ENCODE measurements at places on chromosomes 7 and 10.

- DNase-seq, result peak; percentile 3
Measured at GRCh38 chr7:29084832-29085231, 61.5 kb downstream of the CPVL start.

DNA sequence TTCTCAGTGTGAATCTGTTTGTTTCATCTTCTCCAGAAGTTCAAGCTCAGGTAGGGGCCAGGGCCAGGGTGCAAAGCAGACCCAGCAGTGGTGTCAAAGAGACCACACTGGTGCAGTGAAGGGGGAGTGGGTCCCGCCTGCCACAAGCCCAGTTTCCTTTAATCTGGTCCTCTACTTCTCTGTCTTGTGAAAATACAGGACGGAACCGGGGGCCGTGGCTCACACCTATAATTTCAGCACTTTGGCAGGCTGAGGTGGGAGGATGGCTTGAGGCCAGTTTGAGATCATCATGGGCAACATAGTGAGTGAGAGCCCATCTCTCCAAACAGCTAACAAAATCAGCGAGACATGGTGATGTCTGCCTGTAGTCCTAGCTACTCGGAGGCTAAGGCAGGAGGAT, 109.0 kb downstream of the SLIT1 start:
- no peak for DNase-seq

DNA sequence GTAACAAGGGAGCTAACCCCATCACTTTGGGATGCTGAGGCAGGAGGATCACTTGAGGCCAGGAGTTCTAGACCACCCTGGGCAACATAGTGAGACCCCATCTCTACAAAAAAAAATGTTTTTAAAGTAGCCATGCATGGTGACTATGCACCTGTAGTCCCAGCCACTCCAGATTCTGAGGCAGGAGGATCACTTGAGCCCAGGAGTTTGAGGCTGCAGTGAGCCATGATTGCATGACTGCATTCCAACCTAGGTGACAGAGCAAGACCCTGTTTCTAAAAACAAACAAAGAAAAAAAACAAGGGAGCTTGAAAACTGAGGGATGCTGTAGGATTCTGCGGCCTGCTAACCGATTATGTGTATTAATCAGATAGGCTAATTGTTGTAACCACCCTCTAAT, 4.9 kb downstream of the KIAA1217 start:
- no peak for DNase-seq

DNA sequence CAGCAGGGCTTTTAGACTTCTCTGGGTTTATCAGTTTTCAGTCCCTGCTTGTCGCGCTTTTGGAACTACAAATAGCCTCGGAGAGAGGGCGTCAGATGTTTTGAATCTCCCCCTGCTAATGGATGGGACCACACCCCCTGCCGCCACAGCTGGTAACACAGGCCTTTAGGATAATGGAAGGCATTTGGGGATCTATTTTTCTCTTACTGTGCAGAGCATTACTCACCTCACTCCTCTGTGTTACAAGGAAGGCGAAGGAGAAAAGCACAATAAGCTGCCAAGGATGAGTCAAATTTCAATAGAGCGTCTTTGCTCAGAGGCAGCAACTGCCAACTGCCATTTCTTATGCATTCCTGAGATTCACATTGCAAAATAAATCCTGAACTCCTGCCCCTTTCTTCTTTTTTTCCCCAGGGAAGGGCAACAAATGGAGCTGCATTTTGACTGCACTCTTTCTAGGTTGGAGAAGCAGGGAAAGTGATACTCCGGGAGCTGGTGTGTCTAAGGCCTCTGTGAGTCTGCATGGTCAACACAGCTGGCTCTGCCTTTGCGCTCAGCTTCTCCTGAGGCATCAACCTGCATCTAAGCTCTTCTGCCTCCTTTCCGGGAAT, 31.5 kb upstream of the SMNDC1 start:
- DNase-seq, result no peak

DNA sequence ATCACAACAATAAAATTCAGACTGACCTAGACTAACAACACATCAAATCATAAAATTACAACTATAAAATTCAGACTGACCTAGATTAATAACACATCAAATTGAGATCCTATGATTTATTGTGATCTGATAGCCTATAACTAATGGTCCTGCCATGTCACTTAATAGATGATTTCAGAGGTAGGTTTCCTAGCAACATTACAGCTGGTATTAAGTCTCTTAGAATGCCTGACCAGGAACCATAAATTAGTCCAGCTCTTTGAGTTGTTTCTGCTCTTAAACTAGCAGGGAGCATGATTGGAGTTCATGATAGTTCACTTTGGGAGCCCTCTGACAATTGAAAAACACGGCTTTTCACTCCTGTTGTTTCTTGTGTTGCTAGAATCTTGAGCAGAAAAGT, 318.9 kb downstream of the BMPER start:
- no peak for DNase-seq

DNA sequence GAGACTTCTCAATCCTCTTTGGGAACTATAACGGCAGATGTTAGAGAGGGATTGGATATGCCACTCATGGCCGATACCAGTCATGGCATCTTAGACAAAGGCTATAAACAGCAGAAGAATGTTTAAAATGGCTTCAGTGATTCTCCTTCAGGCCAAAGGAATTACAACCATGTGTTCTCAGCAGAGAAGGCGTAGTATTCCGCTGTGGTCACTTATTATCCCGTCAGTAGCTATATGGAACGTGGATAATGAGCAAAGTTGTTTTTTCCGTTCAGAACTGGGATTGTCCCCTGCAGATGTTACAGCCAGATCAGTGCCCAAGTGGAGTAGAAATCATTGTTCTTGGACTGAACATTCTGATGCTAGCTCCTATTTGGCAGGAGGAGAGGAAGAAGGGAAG, 43.1 kb downstream of the TEX36 start:
- no peak for DNase-seq

DNA sequence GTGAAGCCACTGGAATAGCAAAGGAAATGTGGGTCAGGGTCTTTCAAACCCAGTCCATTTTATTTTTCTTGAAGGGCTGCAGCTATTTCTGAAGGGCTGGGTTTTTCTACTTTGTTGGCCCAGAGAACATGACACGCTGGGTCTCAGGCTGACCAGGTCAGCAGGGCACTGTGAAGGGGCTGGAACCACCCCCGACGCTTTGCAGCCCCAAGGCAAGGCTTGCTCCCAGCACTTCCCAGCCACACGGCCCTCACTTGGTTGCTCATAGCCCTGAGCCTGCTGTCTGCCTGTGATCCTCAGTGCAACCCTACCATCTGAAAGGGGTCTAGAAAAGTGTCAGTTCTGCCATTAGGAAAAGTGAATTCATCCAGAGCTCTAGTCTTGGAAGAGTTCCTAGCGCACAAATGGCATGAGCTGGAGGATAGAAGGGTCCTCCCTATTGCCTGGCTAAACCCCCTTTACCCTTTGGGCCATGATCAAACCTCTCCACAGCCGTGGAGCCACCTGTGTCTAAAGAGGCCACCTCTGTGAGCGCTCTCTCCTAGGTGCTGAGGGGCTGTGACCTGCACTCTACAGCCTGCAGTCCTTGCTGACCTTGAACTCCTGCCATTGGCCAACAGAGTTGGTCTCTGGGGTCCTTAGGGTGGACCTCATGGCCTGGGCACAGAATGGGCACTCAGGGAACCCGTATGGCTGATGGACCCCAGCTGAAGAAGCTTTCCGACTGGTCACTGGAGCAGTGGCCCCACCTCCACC, 132.0 kb downstream of the RGS10 start:
- DNase-seq, result no peak

GRCh38 chr10:5450605-5451384, 38.4 kb downstream of the NET1 start:
- DNase-seq, result no peak

DNA sequence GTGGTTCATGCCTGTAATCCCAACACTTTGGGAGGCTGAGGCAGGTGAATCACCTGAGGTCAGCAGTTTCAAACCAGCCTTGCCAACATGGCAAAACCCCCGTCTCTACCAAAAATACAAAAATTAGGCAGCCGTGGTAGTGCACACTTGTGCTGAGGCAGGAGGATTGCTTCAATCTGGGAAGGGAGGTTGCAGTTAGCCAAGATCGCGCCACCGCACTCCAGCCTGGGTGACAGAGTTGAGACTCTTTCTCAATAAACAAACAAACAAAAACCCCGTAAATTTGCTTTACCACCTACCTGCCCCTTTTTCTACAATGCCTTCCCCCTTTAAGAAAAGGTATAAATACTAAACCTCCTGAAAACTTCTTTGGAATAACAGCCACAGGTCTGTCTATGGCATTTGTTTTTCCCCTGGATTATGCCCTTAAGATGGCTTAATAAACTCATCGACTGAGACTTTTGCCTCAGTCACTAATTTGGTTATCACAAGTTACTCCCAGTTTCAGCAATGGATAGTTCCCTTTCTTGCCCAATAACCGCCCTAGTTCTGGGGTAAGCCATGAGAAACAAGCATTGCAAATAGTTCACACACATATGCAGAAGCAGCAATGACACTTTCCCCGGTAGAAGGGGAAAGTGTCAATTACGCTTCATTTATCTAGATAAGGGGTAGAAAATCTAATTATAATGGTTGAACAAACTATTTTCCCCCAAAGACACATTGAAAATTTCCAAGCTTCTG, 52.8 kb upstream of the SVIL start:
- DNase-seq, result no peak
